ENCODE measurements at places on chromosomes 7 and 10.

- peak; percentile 53 for DNase-seq
Observed at GRCh38 chr7:79337717-79338116, 115.8 kb downstream of the MAGI2 start.

- DNase-seq, result peak; percentile 84
Observed at GRCh38 chr7:4830176-4830575, 31.7 kb downstream of the PAPOLB start.

DNA sequence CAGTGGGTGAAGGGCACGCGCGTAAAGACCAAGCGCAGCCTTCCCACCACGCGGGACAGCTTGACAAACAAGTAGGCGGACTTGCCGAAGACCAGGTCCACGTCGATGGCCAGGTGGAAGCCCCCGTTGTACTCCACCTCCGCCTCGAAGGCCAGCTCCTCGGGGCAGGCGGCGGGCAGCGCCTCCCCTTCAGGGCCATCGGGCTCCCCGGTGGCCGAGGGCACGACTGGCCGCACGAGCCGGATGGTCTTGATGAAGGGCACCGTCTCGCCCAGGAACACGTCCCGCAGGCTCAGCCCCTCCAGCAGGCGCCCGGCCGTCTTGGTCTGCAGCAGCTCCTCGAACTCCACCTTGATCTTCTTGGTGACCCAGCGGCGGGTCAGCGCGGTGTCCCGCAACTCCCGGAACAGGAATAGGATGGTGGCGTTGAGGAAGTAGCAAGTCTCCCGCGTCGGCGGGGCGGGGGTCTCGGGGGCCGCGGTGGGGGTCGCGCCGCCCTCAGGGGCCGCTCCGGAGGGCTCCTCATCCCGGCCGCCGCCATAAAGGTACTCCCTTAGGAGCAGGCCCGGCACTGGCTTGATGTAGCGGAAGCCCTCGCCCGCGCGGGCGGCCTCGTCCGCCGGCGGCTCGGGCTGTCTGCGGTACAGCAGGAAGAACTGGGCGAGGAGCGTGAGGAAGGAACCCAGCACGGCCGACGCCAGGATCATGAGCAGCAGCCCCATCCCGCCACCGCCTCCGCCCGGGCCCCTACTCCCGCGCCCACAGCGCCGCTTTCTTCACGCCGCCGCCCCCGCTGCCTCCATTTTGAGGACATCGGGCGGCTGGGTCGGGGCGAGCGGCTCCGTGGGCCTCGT is 507 bp downstream of the PDZD8 start:
- DNase-seq, result no peak

GRCh38 chr7:85564861-85565260 is 378.0 kb upstream of the SEMA3D start:
- DNase-seq, result no peak

GRCh38 chr10:75137533-75138438 is 26.3 kb downstream of the SAMD8 start:
- peak; percentile 56 for DNase-seq

DNA sequence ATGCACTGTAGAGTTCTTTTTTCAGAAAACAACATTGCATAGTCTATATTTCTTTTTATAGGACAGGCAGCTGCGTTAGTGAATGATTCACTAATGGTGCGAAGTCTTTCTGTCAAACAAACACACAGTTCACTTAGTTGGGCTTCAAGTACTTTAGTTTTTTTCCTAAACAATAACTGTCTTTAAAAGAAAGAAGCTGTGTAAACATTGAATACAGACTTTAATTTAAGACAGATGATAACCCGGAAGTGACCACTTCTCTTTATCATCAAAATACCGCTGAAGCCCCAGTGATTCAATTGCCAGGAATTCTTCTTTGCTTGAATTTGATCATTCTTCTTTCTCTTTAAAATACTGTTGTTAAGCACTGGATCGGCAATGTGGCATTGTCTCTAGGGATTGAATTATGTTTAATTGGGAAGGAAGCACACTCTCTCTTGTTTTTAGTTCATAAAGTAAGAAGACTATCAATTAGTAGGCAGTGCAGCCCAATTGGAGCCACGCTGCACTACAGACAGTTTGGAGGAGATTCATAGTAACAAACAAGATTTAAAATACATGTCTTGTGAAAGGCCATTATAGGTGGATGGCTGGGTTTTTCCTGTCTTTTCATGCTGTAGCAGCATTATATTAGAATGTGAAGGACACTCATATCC is 30.4 kb downstream of the CNTNAP2 start:
- DNase-seq, result no peak

- peak; percentile 90 for DNase-seq
Observed at GRCh38 chr7:150405584-150406311, 26.6 kb downstream of the ZNF775 start.

DNA sequence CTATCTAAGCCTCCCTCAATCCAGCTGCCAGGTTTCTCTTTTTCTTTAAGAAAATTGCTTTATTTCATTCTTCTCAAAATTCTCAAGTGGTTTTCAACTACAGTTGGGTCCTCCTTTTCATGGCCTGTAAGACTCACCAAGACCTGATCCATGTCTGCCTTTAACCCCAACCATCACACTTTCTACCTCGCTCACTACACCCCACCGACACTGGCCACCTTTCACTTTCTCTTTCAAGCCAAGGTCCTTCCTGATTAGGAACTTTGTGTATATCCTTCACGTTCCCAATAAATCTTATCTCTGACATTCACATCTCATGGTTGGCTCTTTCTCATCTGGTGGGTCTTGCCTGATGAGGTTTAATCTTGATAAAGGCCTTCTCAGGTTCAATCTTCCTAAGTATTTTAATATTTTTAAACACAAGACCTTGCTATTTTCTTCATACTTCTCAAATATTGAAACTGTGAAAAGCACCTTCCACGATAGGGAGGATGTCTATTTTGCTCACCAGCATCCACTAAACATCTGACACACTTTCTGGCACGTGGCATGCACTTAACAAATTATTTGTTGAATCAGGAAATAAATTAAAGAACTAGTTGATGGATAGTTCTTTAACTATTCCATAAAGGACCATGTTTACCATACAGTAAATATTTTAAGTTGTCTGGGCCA is 624.8 kb downstream of the GRID1 start:
- DNase-seq, result no peak

DNA sequence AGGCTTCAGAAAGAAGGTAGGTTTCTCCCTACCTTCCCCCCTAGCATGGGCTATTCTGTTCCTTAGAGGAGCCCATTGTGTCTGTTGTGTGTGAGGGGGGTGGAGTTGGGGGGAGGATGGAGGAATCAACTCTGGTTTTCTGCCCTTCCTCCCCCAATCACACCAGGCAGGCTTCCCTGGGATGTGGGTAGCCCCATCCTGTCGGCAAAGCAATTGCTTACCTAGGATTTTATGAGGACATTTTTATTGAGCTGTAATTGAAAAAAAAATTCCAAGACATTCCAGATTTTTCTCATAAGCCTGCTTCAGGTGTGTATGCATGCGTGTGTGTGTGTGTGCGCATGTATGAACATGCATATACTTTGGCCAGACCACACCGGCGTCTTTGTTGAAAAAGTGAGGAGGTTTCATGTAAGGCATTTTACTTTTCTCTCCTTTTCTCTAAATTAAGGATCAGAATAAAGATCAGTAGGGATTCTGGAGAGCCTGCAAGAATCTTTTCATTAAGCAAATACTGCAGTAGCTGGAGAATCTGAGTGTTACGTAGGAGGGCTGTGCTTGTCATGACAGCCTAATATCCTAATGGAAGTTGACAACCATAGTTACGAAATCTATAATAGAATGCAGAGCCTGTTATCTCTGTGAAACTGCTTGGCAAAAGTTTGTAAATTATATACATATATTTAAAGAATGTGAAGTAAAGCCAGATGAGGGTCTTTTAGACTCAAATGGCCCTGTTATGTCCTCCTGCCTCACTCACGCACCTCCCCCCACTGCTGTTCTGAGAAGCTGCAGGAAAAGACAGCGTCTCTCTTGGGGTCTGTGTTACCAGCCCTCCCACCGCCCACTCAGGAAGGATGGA is 27.3 kb upstream of the SAMD8 start:
- DNase-seq, result no peak

GRCh38 chr7:131537571-131537978 is 18.9 kb downstream of the PODXL start:
- DNase-seq, result no peak

DNA sequence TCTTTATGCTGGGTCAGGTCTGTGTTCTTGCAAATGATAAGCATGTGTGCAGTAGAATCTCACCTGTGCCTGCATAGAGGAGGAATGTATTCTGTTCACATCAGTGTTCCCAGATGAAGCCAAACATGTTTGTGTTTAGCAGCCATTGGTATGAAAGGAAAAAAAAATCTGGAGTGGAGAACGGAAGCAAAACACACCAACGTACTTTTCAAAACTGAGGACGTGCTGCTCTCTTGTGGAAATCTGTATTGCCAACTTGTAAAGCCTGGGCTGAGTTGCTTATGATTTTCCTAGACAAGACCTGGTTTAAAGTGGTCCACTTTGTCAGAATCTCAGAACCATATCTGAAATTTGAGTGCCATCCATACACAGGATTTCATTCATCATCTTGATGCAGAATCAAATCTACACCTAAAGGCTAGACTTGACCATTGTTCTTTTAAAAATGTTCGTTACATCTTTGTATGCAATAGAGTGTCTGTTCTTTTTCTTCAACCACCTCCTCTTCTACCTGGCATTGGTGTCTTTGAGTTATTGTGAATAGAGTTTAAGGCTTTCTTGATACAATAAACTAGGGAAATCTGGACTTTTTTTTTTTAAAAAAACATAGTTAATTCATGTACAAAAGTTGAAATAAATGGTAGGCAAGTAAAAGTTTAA is 367.7 kb downstream of the PHF14 start:
- peak; percentile 29 for DNase-seq

GRCh38 chr7:151275813-151276577 is 27.5 kb upstream of the SMARCD3 start:
- DNase-seq, result peak; percentile 14

DNA sequence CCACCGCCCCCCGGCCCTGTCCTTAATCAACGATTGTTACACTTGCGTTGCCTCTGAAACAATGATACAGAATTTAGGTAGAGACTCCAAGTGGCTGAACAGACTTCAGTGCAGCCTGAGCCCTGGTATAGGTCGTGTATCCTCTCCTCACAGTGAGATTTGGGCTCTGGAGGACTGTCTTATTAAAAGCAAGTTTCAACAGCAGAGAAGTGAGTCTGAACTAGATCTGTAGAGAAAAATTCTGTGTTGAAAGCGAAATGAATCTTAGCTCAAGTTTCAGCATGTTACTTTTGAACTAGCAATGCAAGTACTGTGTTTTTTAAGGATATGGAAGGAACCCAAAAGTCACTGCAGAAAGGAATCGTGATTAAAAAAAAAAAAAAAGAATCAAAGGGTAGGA is 103.1 kb downstream of the HOXA1 start:
- no peak for DNase-seq

DNA sequence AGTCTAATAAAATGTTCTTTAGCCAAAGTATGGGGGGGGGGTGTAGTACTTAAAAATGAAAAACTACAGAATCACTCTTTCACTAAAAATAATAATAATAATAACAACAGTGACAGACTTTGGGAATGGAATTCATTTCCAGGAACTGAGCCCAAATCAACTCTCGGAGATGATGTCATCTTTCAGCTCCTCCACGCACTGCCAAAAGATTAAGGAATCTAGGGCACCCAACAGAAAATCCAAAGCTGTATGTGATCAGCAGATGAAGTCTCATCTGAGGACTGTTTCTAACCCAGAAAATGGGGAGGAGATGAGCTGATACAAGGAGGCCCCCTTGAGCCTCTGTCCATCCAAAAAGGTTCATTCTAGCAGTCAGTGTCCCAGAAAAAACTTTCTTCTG is 54.5 kb downstream of the GRB10 start:
- no peak for DNase-seq

DNA sequence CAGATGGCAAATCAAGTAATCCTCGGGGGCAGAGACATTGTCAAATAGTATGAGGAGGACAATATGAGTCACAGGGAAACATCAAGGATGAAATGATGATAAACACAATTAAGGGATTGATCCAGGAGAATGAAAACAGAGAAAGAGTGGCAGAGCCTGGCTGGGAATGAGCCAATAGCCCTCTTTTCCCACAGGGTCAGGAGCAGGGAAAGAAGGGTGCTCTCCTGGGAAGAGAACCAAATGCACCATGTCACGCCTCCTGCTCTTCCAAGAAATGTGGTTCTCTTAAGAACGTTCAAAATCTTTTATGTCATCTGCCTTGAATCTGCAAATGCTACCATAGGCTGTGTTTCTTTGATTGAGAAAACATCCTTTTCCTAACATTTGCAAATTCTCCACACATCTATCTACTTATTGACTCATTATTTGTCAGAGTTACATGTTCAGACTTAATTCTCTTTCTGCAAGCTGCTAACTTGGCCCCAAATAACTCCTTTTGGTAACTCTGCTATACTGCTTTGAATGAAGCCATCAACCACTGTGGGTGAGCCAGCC is 50.6 kb downstream of the HIPK2 start:
- DNase-seq, result no peak

DNA sequence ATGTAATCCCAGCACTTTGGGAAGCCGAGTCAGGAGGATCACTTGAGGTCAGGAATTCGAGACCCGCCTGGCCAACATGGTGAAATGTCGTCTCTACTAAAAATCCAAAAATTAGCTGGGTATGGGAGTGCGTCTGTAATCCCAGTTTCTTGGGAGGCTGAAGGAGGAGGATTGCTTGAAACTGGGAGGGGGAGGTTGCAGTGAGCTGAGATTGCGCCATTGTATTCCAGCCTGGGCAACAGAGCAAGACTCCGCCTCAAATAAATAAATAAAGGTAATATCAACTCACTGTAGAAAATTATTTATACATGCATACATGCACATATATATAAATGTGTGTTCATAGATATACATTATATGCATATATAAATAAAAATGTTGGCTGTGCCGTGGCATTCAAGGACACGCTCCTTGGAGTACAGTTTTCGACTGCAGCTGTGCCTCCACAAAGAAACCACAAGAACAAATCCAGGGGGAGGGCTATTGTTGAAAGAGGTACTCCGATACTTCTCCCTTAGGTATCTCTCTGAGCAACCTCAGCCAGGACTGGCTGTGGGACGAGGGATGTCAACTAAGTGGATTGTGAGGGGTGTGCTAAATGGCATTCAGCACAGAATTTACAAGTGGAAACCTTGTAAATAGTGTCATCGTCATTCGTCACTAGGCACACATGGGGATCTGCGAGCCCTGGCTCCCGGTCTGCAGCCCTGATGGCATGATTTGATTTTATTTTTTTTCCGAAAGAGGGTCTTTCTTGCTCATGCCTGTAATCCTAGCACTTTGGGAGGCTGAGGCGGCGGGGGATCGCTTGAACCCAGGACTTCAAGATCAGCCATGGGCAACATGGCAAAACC is 49.3 kb downstream of the HIP1 start:
- no peak for DNase-seq

GRCh38 chr7:69605546-69605945 is 7.3 kb downstream of the AUTS2 start:
- DNase-seq, result no peak

DNA sequence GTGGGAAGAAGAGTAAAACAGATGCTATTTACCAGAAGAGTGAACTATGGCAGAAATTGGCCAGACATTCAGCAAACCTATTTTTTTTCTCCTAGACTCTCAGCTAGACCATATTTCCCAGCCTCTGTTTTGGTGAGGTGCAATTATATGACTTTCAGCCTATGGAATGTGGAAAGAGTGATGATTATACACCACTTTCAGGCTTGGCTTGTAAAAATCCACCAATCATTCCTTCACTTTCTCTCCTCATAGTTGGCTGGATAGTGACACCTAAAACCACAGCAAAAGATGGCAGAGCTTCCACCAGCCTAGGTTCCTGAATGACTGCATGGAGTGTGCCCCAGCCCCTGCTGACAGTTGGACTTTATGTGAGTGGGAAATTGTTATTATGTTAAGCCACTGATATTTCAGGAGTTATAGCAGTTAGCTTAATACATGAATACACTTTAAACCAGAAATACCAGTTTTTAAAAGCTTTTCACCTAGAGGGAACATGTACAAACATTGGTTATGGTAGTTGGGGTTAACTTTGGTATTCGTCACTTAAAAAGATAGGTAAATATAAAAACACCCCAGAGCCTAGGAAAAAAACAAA is 19.1 kb upstream of the TNKS2 start:
- DNase-seq, result no peak
